ENCODE measurements at places on chromosomes 16 and 17.

DNA sequence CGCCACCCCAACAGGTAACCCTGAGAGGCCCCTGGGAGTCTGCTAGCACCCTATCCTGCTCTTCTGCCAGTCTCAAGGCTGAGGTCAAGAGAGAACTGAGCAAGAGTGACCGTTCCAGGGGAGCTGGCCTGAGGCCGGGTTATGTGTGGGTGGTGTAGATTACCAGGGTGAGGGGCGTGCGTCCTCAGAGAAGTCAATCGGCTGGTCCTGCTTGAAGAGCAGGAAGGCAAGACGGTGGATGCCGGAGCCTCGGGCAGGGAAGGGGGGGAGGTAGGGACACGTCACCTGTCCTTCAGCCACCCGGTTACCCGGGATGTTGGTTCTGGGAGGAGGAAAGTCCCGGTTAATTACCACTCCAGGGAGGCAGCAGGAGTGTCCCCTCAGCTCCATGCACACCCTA, 2.6 kb upstream of the TRIM65 start:
- DNase-seq, result no peak

- peak; percentile 74 for DNase-seq
Measured at GRCh38 chr17:6843241-6843880, 11.8 kb upstream of the TEKT1 start.

- no peak for DNase-seq
Measured at GRCh38 chr17:65434878-65435277, 126.6 kb downstream of the AXIN2 start.

DNA sequence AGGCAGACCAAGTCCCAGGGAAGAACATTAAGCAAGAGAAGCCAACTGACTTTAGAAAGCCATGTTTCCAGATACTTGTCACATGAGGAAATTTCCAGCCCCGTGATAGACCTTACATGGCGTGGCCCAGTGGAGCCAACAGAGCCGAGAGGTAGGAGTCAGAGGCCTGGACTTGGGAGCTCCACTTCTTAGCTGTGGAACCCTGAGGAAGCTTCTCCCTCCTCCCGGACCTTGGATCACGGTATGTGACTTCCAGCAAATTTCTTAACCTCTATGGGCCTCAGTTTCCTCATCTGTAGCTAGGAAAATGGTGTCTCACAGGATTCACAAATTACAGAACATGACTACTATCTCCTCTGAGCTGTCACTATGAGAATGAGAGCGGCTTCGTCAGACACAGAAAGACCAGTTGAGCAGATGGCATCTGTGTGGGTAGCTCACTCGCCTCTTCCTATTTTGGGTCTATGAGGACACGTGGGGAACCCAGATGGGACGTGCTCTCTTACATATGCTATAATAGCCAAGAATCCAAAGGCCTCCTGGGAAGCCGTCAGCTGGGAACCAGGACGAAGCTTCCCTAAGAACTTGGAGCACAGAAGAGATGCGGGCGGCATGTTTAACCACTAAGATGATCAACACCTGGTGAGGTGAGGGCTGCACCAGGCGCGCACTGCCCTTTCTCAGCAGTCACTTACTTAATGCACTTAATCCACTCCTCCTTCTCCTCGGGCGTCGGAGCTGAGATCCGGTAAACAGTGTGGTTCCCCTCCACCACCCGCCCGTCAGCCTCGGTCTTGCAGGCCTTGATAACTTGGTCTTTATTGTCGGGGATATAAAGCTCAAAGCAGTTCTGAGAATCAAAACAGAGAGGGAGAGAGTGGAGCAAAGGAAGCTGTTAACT, 102.3 kb downstream of the CYTH1 start:
- no peak for DNase-seq

GRCh38 chr17:72432143-72432621, 311.4 kb downstream of the SOX9 start:
- DNase-seq, result no peak

- no peak for DNase-seq
Measured at GRCh38 chr17:12034538-12034937, 13.9 kb downstream of the MAP2K4 start.

- no peak for DNase-seq
Measured at GRCh38 chr16:1579214-1579613, 32.7 kb downstream of the IFT140 start.

- DNase-seq, result no peak
Measured at GRCh38 chr16:75798714-75799113, 72.4 kb upstream of the CPHXL start.

GRCh38 chr17:44587339-44587738, 30.1 kb downstream of the FZD2 start:
- no peak for DNase-seq

- no peak for DNase-seq
Measured at GRCh38 chr17:82545071-82545462, 25.5 kb downstream of the FOXK2 start.

- no peak for DNase-seq
Measured at GRCh38 chr16:85447693-85448313, 165.3 kb upstream of the GSE1 start.

GRCh38 chr17:32483451-32484019, 3.3 kb upstream of the CDK5R1 start:
- DNase-seq, result peak; percentile 11
